ENCODE measurements at places on chromosomes 7 and 10. TPM values are rescaled to one million over a fixed set of nuclear protein-coding genes. Genes with fewer than 3 reads are reported as not detected.

- peaks cover 37% of the 10 kb centered on the region for H3K4me1 ChIP-seq
- no peak overlapping the region for H3K4me3 ChIP-seq
- H3K27ac ChIP-seq: peak overlapping the region; percentile 62
- no peak for DNase-seq
- no peaks in the 10 kb centered on the region for H3K27me3 ChIP-seq
Observed at GRCh38 chr10:96619796-96620773, 33.3 kb upstream of the TM9SF3 start.

DNA sequence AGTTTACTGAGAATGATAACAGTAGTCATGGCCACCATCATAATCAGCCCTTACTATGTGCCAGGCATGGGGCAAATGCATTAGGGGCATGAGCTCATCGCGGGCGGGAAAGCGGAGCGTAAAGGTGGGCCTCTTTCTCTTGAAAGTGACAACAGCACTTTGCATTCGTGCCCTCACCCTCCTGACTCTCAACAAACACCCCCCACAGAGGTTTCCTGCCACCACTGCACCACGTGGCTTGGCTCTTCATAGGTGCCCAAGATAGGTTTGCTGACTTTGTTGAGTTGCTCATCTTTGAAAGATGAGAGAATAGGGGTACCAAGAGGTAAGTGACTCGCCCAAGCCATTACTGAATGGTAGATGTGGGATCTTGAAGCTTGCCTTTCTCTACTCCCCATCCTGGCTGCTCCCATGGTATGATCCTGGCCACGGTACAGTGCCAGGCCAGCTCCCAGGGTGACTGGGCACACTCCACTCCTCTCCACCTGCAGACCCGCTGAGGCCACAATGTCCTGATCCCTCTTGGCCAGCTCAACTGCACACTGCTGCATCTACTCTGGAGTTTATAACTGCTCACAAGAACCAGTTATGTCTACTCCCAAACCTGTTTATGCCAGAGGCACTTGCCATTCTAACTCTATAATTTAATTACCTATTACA is 26.0 kb downstream of the SLIT1 start:
- no peak for DNase-seq
- H3K4me3 ChIP-seq: no peak overlapping the region
- no peaks in the 10 kb centered on the region for H3K36me3 ChIP-seq
- no peak overlapping the region for H3K27ac ChIP-seq
- H3K27me3 ChIP-seq: no peaks in the 10 kb centered on the region

DNA sequence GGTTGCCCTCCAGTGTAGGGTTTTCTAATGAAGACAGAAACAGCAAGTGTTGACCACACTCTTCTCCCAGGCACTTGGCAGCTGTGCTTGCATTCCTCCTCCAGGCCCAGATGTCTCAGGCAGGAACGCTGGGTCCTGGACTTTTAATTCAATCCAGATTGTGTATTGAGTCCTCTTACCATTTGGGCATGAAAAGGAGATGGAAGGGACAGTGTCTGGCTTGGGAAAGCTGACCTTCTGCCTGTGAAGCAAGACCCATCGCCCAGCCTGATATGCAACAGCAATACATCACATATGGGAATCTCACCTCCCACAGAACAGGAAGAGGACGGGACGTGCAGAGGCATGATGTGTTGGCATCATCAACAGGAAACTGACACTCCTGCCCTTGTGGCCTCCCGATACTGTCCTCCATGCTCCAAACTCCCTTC is 174.4 kb upstream of the LYZL2 start:
- no peak overlapping the region for H3K4me3 ChIP-seq
- H3K4me1 ChIP-seq: no peaks in the 10 kb centered on the region
- H3K27ac ChIP-seq: peak overlapping the region; percentile 73
- no peaks in the 10 kb centered on the region for H3K27me3 ChIP-seq
- no peak for DNase-seq
- no peaks in the 10 kb centered on the region for H3K36me3 ChIP-seq

DNA sequence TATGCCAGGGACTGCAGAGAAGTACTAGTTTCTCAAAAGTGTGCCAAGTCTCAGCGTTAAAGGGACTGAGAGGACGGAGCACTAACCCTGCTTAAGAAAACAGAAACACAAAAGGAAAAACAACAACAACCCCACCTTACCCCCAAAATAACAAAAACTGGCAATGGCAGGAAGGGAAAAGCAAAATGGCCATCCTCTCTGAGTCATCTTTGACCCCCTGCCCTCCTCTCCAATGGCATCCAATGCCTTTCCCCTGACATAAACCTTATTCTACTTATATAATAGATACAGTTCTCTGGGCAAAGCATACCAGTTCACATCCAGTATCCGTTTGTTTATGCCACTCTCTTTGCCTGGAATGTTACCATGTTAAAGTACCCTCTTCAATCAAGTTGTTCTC is 1.6 kb downstream of the POLR1F start:
- no peaks in the 10 kb centered on the region for H3K36me3 ChIP-seq
- H3K4me3 ChIP-seq: peak overlapping the region; percentile 86
- no peak overlapping the region for H3K27ac ChIP-seq
- H3K4me1 ChIP-seq: peaks cover 19% of the 10 kb centered on the region
- H3K27me3 ChIP-seq: no peaks in the 10 kb centered on the region

- DNase-seq: no peak
- no peaks in the 10 kb centered on the region for H3K4me1 ChIP-seq
- no peak overlapping the region for H3K27ac ChIP-seq
- H3K27me3 ChIP-seq: no peaks in the 10 kb centered on the region
- H3K4me3 ChIP-seq: no peak overlapping the region
- no peaks in the 10 kb centered on the region for H3K36me3 ChIP-seq
Observed at GRCh38 chr7:103712991-103713778, 267.2 kb upstream of the SLC26A5 start.

DNA sequence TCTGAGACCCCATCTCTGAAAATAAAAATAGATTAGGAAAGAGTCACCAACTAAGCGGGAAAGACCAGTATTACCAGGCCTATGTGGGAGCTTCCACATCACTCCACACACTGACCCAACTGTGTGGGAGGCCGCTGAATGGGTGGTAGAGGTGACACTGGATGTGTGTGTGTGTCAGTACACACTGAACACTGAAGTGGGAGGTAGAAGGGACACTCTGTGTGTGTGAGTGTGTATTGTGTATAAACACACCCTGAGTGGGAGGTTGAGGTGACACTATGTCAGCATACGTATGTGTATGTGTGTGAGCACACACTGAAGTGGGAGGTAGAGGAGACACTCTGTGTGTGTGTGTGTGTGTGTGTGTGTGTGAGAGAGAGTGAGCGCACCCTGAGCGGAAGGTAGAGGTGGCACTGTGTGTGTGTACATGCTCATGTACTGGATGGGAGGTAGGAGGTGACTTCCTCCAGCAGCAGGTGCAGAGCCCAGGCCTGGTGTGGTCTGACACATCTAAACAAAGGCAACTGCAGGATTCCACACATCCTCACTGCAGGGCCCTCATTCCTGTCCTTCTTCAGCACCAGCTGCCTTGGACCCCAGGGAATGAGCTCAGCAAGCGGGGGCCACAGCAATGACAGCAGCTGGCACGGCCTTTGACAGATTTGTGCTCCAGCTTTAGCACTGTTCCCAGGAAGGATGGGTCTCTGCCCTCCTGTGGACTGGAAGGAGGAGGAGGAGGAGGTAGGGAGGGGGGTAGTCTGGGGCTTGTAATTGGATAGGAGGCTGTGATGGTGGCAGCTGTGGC is 26.5 kb upstream of the RBM20 start:
- no peaks in the 10 kb centered on the region for H3K36me3 ChIP-seq
- no peaks in the 10 kb centered on the region for H3K27me3 ChIP-seq
- H3K4me1 ChIP-seq: no peaks in the 10 kb centered on the region
- H3K27ac ChIP-seq: no peak overlapping the region
- no peak overlapping the region for H3K4me3 ChIP-seq

DNA sequence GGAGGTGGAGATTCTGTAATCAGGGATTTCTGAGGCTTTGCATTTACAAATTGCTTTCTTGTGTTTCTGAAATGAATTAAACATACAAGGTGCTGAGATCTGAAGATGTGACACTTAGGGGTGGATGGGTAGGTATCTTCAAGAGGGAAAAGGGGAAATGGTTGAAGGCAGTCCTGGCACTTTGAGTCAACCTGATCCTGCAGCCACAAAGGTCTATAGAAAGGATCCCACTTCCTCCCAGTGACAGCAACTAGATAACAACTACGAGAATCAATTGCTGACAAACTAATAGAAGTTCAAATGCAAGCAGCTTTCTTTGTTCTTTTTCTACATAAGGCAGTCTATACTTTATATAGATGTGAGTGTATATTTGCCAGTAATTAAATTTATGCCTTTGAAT is 553.3 kb downstream of the MDFIC start:
- H3K4me1 ChIP-seq: peaks cover 9% of the 10 kb centered on the region
- no peak overlapping the region for H3K4me3 ChIP-seq
- DNase-seq: no peak
- H3K36me3 ChIP-seq: no peaks in the 10 kb centered on the region
- no peak overlapping the region for H3K27ac ChIP-seq

- no peaks in the 10 kb centered on the region for H3K27me3 ChIP-seq
- no peaks in the 10 kb centered on the region for H3K4me1 ChIP-seq
- no peak for DNase-seq
- H3K36me3 ChIP-seq: no peaks in the 10 kb centered on the region
- no peak overlapping the region for H3K4me3 ChIP-seq
Observed at GRCh38 chr7:151779678-151780077, 97.2 kb downstream of the PRKAG2 start.

DNA sequence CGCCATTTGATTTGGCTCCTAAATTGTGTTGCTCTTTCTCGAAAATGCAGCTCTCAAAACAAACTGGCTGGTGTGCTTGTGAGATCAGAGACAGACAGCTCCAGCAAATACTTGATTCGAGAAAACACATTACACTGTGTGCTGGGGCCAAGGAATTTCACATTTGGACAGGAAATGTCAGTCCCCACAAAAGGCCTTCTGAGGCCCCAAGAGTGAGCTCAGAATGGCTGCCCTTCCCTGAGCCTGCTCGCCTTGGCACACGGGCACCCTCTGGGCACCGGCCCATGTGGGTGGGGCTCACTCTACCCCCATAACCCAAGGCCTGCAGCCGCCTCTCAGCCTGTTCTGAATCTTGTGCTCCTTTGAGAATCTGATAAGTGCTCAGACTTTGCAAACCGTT is 13.9 kb upstream of the HSPA12A start:
- peak overlapping the region; percentile 48 for H3K27ac ChIP-seq

DNA sequence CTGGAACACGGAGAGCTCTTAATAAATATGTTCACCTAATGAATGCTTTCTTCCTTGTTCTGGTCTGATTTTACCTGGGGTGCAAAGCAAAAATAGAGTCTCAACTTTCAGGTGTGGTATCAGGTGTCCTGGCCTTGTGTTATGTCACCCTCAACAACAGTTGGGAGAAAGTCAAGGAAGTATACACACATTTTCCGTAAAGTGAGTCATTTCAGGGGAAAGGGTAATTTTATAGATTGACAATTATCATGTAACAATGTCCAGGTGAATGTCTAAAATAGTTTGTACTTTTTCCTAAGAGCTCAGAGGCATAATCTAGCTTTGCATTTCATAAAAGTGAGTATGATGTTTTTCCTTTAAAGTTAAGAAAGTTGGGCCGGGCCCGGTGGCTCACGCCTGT is 287.4 kb downstream of the SKIDA1 start:
- H3K27me3 ChIP-seq: no peaks in the 10 kb centered on the region
- H3K4me3 ChIP-seq: no peak overlapping the region
- no peak overlapping the region for H3K27ac ChIP-seq
- no peaks in the 10 kb centered on the region for H3K36me3 ChIP-seq

DNA sequence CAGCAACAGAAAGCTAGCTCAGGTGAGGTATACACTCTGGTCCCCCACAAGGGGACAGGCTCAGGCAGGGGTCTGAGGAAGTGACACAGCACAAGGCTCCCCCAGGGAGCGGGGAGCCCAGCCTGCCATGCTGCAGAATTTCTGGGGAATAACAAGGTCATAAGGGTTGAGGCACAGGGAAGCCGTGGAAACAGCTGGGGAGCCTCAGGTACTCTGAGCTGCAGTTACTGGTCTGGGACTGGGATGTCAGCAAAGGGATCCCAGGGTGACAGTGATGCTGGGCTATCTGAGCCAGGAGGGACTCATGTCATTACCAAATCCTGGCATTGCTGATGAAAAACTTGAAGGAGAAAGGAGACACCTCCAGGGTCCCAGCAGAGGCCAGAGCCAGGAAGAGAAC is 64.4 kb upstream of the NANOS1 start:
- no peak overlapping the region for H3K4me3 ChIP-seq
- no peaks in the 10 kb centered on the region for H3K27me3 ChIP-seq
- no peak overlapping the region for H3K27ac ChIP-seq
- DNase-seq: no peak

- no peak for DNase-seq
- H3K36me3 ChIP-seq: no peaks in the 10 kb centered on the region
- H3K27ac ChIP-seq: no peak overlapping the region
- no peak overlapping the region for H3K4me3 ChIP-seq
Observed at GRCh38 chr10:68553138-68553537, 7.0 kb upstream of the TET1 start.

DNA sequence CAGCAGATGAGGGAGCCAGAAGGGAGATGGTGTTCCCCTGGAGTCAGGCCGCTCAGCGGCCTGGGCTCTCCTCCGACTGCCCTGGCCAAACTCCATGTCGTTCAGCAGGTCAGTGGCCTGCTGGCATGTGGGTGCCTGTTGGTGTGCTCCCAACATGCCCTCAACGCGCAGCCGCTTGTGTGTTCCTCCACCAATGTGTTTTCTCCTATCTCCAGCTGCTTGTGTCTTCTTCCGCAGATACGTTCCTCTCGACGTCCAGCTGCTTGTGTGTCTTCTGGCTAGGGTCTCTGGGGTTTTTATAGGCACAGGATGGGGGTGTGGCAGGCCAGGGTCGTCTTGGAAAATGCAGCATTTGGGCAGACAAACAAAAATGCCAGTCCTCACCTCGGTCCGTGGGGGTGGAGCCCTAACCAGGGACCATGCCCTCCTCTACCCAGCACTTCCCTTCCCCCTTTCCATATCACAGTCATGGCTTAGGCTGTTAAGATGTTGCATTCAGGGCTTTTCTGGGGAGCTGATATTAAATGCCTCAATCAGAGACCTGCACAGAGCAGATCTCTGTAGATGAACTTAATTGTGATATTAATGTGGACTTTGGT is 111.6 kb downstream of the TMEM178B start:
- no peaks in the 10 kb centered on the region for H3K27me3 ChIP-seq
- no peak overlapping the region for H3K4me3 ChIP-seq
- H3K27ac ChIP-seq: no peak overlapping the region
- H3K4me1 ChIP-seq: no peaks in the 10 kb centered on the region
- DNase-seq: no peak

- H3K4me1 ChIP-seq: peaks cover 20% of the 10 kb centered on the region
- no peak for DNase-seq
- no peak overlapping the region for H3K4me3 ChIP-seq
Observed at GRCh38 chr10:48701941-48702340, 17.3 kb downstream of the WDFY4 start.

GRCh38 chr7:28458732-28459131 is 46.4 kb downstream of the CREB5 start:
- H3K27me3 ChIP-seq: no peaks in the 10 kb centered on the region
- no peaks in the 10 kb centered on the region for H3K36me3 ChIP-seq
- H3K27ac ChIP-seq: no peak overlapping the region
- no peak overlapping the region for H3K4me3 ChIP-seq
- no peaks in the 10 kb centered on the region for H3K4me1 ChIP-seq
- DNase-seq: no peak

PODXL gene
- 75.5 TPM for total RNA-seq

GIMAP1 gene
- total RNA-seq: 2.4 TPM

CPVL gene
- 215 TPM for total RNA-seq

INPP5A gene
- 107 TPM for total RNA-seq

COL13A1 gene
- 2.9 TPM for total RNA-seq

PAPOLB gene
- total RNA-seq: not detected

NUTM2E gene
- not detected for total RNA-seq

METTL27 gene
- total RNA-seq: 0.85 TPM

LRIT1 gene
- not detected for total RNA-seq

AFAP1L2 gene
- 5.0 TPM for total RNA-seq

ACSM6 gene
- total RNA-seq: not detected

CPEB3 gene
- 10.1 TPM for total RNA-seq

CACNA2D1 gene
- 117 TPM for total RNA-seq

NPSR1 gene
- total RNA-seq: not detected

HMX3 gene
- not detected for total RNA-seq
